WTC11 (cell line): ENCODE measurements at places on chromosomes 1 and 21. TPM values are rescaled to one million over a fixed set of nuclear protein-coding genes. Genes with fewer than 3 reads are reported as not detected.

GRCh38 chr1:89810302-89810701 is 10.5 kb upstream of the LRRC8D start:
- peaks cover 22% of the 10 kb centered on the region for H3K4me1 ChIP-seq
- H3K36me3 ChIP-seq = no peaks in the 10 kb centered on the region
- no peak for DNase-seq
- no peak overlapping the region for H3K4me3 ChIP-seq
- no peak overlapping the region for H3K27ac ChIP-seq
- peaks cover 16% of the 10 kb centered on the region for H3K27me3 ChIP-seq

- H3K27me3 ChIP-seq = peaks cover 15% of the 10 kb centered on the region
- H3K36me3 ChIP-seq = no peaks in the 10 kb centered on the region
- no peaks in the 10 kb centered on the region for H3K4me1 ChIP-seq
- H3K4me3 ChIP-seq = no peak overlapping the region
- no peak overlapping the region for H3K27ac ChIP-seq
These were observed 15.6 kb upstream of the ZNF669 start for GRCh38 chr1:247119600-247120407.

- no peak for DNase-seq
- peaks cover 6% of the 10 kb centered on the region; the same call in 1 of the 2 replicates for H3K4me1 ChIP-seq
- peak overlapping the region; percentile 70; the same call in 1 of the 2 replicates for H3K27ac ChIP-seq
- no peaks in the 10 kb centered on the region for H3K27me3 ChIP-seq
- H3K4me3 ChIP-seq = no peak overlapping the region
These were observed 52.1 kb downstream of the COL6A1 start for GRCh38 chr21:46033410-46034400.

DNA sequence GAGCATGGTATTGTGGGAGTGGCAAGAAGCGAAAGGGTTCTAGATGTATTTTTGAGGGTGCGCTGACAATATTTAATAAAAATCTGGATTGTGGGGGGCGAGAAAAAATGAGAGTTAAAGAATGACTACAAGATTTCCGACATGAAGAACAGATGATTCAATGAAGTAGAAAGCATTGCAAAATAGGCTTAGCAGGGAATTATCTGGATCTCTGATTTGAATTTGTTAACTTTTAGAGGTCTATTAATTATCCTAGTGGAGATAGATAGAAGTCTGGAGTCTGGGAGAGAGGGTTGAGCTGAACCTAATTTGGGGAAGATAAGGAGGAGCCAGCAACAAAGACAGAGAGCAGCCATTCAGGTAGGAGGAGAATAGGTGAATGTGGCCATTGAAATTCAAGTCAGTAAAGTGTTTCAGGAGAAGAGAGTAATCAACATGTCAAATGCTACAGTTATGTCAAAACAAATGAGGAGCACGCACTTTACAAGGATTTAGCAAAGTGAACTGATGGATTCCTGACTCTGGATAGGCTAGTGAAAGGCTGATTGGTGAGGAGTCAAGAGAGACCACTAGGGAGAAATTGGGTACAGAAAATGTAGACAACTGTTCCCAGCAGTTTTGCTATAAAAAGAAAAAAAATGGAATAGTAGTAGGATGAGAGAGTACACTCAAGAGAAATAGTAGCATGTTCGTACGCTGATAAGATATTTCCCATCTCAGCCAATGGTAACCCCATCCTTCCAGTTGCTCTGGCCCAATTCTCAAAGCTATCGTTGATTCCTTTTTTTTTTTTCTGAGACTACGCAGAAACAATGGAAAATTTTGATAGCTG is 393.2 kb upstream of the CXADR start:
- peaks cover 15% of the 10 kb centered on the region for H3K36me3 ChIP-seq
- no peaks in the 10 kb centered on the region for H3K27me3 ChIP-seq
- peak overlapping the region; percentile 33 for H3K27ac ChIP-seq
- no peak for DNase-seq
- H3K4me3 ChIP-seq = no peak overlapping the region
- peaks cover 52% of the 10 kb centered on the region for H3K4me1 ChIP-seq

DNA sequence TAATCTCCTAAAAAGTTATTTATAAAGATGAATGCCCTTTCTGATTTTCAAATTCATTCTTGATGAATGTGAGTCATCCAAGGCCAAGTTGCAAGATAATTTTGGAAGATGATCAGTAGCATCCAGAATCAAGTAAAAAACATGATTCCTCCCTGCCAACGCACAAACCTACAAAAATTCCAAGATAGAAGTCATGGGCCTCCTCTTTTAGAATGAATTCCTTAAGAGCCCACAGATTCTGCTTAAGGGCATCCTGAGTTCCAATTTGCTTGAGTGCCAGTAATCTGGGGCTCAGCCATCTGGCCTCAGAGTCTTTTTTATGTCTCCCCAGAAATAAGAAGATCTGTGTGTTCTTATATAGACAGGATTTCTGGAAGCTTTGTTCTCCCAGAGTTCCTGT is 23.2 kb upstream of the SPATA6 start:
- no peak overlapping the region for H3K27ac ChIP-seq
- no peak for DNase-seq
- H3K4me3 ChIP-seq = no peak overlapping the region
- H3K27me3 ChIP-seq = no peaks in the 10 kb centered on the region
- no peaks in the 10 kb centered on the region for H3K36me3 ChIP-seq

DNA sequence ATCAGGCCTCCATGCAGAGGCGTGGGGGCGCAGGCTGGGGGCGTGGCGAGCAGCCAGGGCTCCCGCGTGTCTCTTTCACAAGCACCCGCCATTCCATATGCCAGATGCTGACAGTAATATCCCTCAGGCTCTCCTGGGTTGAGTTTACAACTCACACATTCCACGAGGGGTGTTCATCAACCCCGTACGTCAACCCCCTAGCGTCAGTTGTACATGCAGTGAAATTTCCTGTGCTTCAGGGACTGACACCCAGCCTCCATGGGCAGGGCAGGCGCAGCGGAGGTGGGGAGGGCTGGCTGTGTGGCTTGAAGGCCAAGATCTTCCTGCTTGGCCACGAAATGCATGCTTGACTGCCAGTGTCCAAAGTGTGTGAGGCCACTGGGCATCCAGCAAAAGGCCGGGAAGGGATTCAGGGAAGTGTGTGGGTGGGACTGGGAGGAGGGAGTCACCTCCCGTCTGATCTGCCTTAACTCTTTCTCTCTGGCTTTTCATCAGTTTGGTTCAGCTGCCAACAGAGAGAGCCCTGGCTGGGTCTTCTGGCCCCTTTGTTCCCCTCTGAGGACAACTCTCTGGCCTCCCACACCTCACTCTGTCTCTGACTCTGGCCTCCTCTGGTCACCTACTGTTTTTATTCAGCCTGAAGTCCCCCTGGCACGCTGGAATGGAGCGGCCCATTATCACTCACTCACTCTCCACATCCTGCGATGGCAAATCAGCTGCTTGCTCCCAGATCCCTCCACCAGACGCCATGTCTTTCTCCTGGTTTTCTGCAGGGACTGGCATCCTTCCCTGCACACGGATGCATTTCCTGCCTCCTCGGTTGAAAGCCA is 33.8 kb downstream of the CLIC6 start:
- peaks cover 15% of the 10 kb centered on the region for H3K4me1 ChIP-seq
- DNase-seq = no peak
- no peaks in the 10 kb centered on the region for H3K27me3 ChIP-seq
- H3K4me3 ChIP-seq = no peak overlapping the region

GRCh38 chr1:55823541-55824250 is 608.5 kb upstream of the USP24 start:
- no peaks in the 10 kb centered on the region for H3K4me1 ChIP-seq
- no peak for DNase-seq
- H3K4me3 ChIP-seq = no peak overlapping the region

GRCh38 chr1:13605159-13605558 is 21.5 kb downstream of the PDPN start:
- H3K27me3 ChIP-seq = no peaks in the 10 kb centered on the region
- no peak for DNase-seq
- H3K27ac ChIP-seq = peak overlapping the region; percentile 6; the same call in 1 of the 2 replicates
- no peak overlapping the region for H3K4me3 ChIP-seq
- H3K4me1 ChIP-seq = peaks cover 40% of the 10 kb centered on the region

DNA sequence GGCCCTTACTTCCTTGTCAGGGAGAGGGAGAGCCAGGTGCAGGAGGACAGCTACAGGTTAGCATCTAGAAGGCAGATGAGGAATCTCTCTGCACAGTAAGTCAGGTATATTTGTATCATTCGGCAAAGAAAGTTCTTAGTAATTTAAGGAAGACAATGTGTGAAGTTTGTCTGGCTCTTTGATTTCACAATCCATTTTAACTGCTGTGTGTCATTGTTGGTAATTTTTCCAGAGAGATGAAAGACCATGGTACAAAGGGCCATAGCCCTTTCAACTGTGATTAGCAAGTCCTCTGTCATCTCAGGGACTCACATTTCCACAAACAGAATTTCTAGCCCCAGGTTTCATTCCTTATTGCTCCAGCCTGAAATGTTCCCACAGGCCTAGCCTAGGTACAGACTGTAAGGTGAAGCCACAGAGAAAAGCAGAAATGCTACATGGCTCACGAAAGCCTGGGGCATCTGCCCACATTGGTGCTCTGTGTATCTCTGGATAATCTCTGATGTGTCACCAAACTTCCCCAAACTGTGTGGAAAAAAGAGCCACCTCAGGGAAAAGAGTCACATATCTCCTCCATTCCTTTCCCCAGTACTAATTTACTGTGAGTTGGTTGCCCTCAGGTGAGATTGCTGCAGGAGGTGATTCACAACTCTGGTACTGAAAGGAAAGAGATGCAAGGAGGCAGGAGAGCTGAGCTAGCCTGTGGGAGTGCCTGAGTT is 70.6 kb downstream of the SYT6 start:
- H3K4me3 ChIP-seq = no peak overlapping the region
- peaks cover 34% of the 10 kb centered on the region for H3K36me3 ChIP-seq
- DNase-seq = no peak
- peaks cover 69% of the 10 kb centered on the region for H3K4me1 ChIP-seq

- 0 out of 2 replicates have a peak, but pooled peaks cover 3% of the 10 kb centered on the region for H3K4me1 ChIP-seq
- H3K4me3 ChIP-seq = no peak within 1 kb of the TSS
- H3K27me3 ChIP-seq = peaks cover 5% of the 10 kb centered on the region
- no peak for DNase-seq
- H3K36me3 ChIP-seq = peaks cover 16% of the 10 kb centered on the region
- H3K27ac ChIP-seq = no peak within 1 kb of the TSS
These were observed at the start of gene OR2AJ1 for GRCh38 chr1:247924868-247925267. Gene OR2AJ1, plus strand, starts transcription at chr1:247924889. Its CDS starts 8,880 bp downstream, at chr1:247933769.

DNA sequence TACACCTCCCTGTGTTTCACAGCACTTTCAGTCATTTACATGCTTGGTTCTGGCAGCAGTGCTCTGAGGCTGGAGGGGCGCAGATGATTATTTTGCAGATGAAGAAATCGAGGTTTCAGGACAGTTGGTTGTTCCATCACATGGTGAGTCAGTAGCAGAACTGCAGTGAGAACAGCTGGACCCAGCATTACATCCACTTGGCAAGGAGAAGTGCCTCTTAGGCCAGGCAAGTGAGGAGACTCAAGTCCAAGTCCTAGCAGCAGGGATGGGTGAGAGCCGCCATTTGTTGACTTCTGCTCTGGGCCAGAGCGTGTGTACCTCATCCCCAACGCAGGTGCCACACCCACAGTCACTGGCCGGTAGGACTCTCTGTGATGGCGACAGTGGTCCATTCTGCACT is 26.8 kb upstream of the EPHA8 start:
- no peak for DNase-seq
- H3K4me3 ChIP-seq = no peak overlapping the region
- no peaks in the 10 kb centered on the region for H3K4me1 ChIP-seq
- no peak overlapping the region; the same call in 1 of the 2 replicates for H3K27ac ChIP-seq

- H3K36me3 ChIP-seq = no peaks in the 10 kb centered on the region
- no peak for DNase-seq
- H3K4me3 ChIP-seq = no peak overlapping the region
These were observed 22.1 kb downstream of the CDA start for GRCh38 chr1:20610970-20611369.

- peaks cover 74% of the 10 kb centered on the region for H3K36me3 ChIP-seq
- no peak for DNase-seq
- H3K4me1 ChIP-seq = peaks cover 26% of the 10 kb centered on the region
- no peak overlapping the region for H3K4me3 ChIP-seq
These were observed 116.3 kb upstream of the CACYBP start for GRCh38 chr1:174883409-174883808.

- H3K4me1 ChIP-seq = peaks cover 17% of the 10 kb centered on the region
- DNase-seq = no peak
- no peak overlapping the region for H3K27ac ChIP-seq
- no peak overlapping the region for H3K4me3 ChIP-seq
- H3K27me3 ChIP-seq = no peaks in the 10 kb centered on the region; the same call in 1 of the 2 replicates
These were observed 119.3 kb upstream of the BACE2 start for GRCh38 chr21:41048623-41049022.

GRCh38 chr1:68570871-68571270 is 74.0 kb upstream of the DEPDC1 start:
- no peaks in the 10 kb centered on the region for H3K36me3 ChIP-seq
- no peaks in the 10 kb centered on the region for H3K27me3 ChIP-seq
- H3K27ac ChIP-seq = no peak overlapping the region

DNA sequence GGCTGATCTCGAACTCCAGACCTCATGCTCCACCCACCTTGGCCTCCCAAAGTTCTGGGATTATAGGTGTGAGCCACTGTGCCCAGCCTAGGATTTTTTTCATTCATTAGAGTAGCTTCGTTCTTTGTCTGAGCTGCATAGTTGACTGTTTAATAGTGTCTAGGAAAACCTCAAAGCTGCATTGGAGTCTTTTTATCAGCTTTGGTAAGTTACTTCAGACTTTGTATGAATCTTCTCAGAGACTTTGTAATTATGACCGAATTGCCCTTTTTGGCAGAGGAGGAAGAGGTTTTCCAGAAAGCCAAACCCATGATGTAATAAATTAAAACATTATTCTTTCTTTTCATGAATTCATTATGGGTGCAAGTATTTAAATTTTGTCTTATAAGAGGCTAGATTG is 5.1 kb downstream of the DNAJB4 start:
- peaks cover 20% of the 10 kb centered on the region for H3K4me1 ChIP-seq
- no peak for DNase-seq
- H3K27ac ChIP-seq = no peak overlapping the region
- 0 out of 2 replicates have a peak, but pooled peaks cover 3% of the 10 kb centered on the region for H3K36me3 ChIP-seq
- no peaks in the 10 kb centered on the region for H3K27me3 ChIP-seq

- no peaks in the 10 kb centered on the region for H3K27me3 ChIP-seq
- no peak overlapping the region for H3K27ac ChIP-seq
- H3K4me1 ChIP-seq = no peaks in the 10 kb centered on the region
- peaks cover 5% of the 10 kb centered on the region; the same call in 1 of the 2 replicates for H3K36me3 ChIP-seq
These were observed 10.7 kb downstream of the SH2D2A start for GRCh38 chr1:156805766-156806511.

GRCh38 chr1:64775113-64775512 is 30.2 kb downstream of the RAVER2 start:
- no peaks in the 10 kb centered on the region for H3K4me1 ChIP-seq
- no peak overlapping the region for H3K4me3 ChIP-seq
- no peaks in the 10 kb centered on the region for H3K27me3 ChIP-seq
- peaks cover 26% of the 10 kb centered on the region for H3K36me3 ChIP-seq
- no peak overlapping the region for H3K27ac ChIP-seq

GRCh38 chr1:38923607-38924006 is 18.0 kb downstream of the RHBDL2 start:
- DNase-seq = no peak
- H3K36me3 ChIP-seq = no peaks in the 10 kb centered on the region
- no peaks in the 10 kb centered on the region for H3K27me3 ChIP-seq
- peaks cover 4% of the 10 kb centered on the region for H3K4me1 ChIP-seq

The APCS gene
- total RNA-seq = 0.44 to 0.66 TPM (median 0.64 TPM) in 3 replicates

The NIBAN1 gene
- total RNA-seq = 5.0 to 8.1 TPM (median 5.2 TPM) in 3 replicates

The ZNF684 gene
- total RNA-seq = 5.0 to 9.8 TPM (median 7.7 TPM) in 3 replicates

The PLCH2 gene
- 0.05 to 0.18 TPM (median 0.17 TPM) in 3 replicates for total RNA-seq

The RORC gene
- total RNA-seq = 0.30 to 0.53 TPM (median 0.44 TPM) in 3 replicates

The TDRD5 gene
- total RNA-seq = 0.66 to 1.1 TPM (median 0.85 TPM) in 3 replicates

The FCAMR gene
- total RNA-seq = not detected in 3 replicates

The ALX3 gene
- 0.09 to 0.15 TPM in 2 of 3 replicates, not detected in the other for total RNA-seq

The TMEM269 gene
- total RNA-seq = 0.57 to 0.85 TPM (median 0.73 TPM) in 3 replicates

The NEGR1 gene
- total RNA-seq = 2.7 to 3.0 TPM (median 2.9 TPM) in 3 replicates
